ENCODE measurements at places on chromosomes 3 and 15. TPM values are rescaled to one million over a fixed set of nuclear protein-coding genes. Genes with fewer than 3 reads are reported as not detected.

Gene CCDC71
- total RNA-seq = 30.4 TPM

Gene IL16
- 69.3 TPM for total RNA-seq

Gene C3orf49
- not detected for total RNA-seq

Gene DAG1
- 142 TPM for total RNA-seq

Gene GOLGA8M
- 6.6 TPM for total RNA-seq
